ENCODE measurements at places on chromosomes 5 and 9. TPM values are rescaled to one million over a fixed set of nuclear protein-coding genes. Genes with fewer than 3 reads are reported as not detected.

Gene PCDHGA5
- 0.18 TPM for total RNA-seq

Gene IFNA14
- total RNA-seq, result not detected

Gene GMCL2
- not detected for total RNA-seq

Gene ASPN
- not detected for total RNA-seq

Gene CDH18
- total RNA-seq, result not detected

Gene SPINK5
- total RNA-seq, result not detected

Gene CDH9
- not detected for total RNA-seq

Gene PAM
- total RNA-seq, result 27.3 TPM

Gene DMRT3
- not detected for total RNA-seq

Gene PHF24
- 0.09 TPM for total RNA-seq

Gene RASGRF2
- 2.3 TPM for total RNA-seq

Gene NMUR2
- not detected for total RNA-seq

Gene NPR3
- 18.5 TPM for total RNA-seq

Gene FOXD4
- total RNA-seq, result 0.34 TPM

Gene PCDHB14
- total RNA-seq, result 0.13 TPM

Gene RLN1
- not detected for total RNA-seq

Gene NIM1K
- total RNA-seq, result 0.23 TPM

Gene PARP8
- 0.07 TPM for total RNA-seq

Gene EIF4EBP3
- 1.8 TPM for total RNA-seq

Gene EIF4E1B
- not detected for total RNA-seq

Gene SPATA9
- total RNA-seq, result not detected

Gene PRLR
- total RNA-seq, result 0.39 TPM

Gene ALDOB
- not detected for total RNA-seq

Gene UNC5A
- total RNA-seq, result 0.33 TPM

All from A549 treated with ZK216348 at 1 μM for 4 hours (cell line).